ENCODE measurements at places on chromosomes 7 and 10.

DNA sequence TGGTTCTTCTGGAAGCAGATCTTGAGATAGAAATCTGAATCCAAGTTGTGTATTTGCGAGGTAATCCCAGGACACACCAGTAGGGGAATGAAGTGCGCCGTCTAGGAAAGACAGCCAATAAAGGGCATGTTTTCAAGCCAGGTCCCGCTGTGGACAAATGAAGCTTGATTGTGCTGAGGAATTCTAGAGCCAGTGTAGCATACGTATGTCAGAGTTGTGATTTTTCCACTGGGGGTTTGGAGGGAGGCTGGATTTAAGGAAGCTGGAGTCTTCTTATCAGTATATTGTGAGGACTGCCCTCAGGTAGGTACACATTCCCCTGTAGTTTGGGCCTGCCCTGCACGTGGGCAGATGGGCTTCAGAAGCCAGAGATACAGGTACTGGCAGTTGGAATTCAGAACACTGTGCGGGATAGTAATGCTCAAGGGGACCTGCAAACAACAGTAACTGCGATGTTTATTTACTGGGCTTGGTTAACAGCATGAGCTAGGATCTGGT, 50.9 kb downstream of the GALNT11 start:
- DNase-seq: no peak

DNA sequence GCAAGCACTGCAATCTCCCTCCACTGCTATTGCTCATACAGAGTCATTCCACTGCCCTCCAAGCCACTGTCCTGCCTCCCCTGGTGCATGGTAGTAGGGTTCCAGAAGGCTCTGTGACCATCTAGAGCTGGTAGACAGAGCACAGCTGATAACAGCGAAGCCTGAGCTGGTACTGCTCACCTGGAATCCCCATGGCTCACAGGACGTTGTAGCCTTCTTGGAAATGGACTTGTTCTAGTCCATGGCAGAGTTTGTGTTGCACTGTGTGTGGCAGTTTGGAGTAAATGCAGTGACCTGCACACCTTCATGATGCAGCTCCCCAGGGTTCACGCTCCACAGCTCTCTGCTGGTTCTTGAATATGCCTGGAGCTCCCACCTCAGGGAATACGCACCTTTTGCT, 67.0 kb downstream of the ITGA8 start:
- no peak for DNase-seq

DNA sequence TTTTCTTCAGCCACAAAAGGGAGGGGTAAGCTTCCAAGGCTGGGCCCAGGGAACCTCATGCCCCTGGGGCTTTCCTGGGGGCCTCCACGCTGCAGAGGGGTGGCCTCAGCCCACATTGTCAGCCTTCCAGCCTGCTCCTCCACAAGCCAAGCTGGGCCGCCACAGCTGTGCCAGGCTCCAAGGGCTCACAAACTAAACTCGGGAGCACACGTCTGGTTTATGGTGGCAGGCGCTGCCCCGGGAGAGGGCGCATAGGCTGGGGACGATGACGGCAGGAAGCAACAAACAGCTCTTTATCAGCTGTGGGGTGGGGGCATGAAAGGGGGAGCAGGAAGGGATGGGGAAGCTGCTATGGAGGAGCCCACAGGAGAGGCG, 6.3 kb upstream of the CDH23 start:
- peak; percentile 20 for DNase-seq

DNA sequence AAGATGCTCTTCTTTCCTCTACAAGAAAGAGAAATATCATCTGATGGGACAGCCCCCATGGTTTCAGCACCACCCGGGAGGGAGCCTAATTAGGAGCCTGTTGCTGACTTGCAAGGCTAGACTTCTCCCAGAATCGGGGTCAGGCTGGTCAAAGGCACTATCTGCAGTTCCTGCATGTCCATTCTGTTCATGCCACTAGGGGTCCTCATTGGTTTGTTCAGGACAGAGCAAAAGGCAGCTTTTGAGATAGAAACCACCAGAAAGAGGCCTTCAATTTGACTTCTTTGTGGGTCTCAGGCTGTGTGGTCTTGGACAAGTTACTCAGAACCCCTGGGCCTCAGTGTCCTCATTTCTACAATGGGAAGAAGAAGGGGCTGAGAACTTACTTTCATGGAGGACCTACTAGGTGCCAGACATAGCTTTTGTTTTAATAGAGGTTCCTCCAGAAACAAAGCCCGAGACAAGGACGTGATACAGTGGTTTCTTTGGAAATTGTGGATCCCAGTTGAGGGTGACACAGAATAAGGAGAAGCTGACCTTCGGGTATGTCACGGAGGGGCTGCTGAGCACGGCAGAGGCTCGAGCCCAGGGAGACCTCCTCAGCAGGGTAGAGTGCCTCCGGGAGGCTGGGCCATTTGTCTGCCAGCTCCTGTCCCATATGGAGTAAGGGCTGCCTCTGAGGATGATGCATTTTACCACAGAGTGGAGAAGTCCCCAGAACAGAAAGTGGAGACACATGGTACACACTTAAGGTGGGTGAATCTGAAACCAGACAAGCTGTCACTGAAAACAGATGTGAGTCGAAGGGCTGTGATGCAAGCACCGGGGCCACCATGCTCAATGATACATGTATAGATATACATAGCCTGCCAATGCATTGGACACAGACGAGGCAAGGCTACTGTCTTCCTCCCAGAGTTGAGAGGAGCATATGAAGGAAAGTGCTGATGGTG, 33.1 kb upstream of the NEUROD6 start:
- DNase-seq: no peak

DNA sequence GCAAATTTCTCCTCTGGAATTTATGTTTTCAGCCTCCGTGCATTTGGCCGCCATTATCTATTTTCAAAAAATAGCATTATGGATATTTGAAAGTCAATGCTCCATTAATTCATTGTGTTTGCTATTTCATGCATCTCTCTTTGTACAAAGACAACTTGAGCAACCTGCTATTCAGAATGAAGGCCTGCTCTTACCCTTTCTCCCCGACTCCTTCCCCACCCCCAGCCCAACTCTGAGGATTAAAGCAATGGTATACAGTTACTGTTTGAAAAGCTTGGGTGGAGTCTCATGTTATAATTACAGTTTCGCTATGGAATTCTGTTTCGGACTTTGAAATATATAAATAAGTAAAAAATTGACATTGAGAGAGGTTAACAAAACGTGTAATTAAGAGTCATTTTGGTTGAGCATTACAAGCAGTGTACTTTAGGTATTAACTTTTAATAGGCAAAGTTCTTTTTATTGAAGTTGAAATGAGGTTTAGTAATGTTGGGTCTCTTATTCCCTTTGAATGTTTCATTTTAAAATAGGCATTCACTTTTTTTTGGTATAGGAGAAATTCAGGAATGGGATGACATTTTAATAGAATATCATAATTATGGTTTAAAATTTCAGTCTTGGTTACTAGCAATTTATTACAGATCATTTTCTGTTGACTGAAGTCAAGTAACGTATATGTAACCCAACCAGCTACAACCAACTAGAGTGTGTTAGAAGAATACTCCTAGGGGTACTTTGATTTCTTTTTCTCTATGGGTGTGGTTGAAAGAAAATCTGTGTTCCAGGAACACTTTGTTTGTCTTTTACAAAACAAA, 93.1 kb downstream of the ARID5B start:
- DNase-seq: no peak

DNA sequence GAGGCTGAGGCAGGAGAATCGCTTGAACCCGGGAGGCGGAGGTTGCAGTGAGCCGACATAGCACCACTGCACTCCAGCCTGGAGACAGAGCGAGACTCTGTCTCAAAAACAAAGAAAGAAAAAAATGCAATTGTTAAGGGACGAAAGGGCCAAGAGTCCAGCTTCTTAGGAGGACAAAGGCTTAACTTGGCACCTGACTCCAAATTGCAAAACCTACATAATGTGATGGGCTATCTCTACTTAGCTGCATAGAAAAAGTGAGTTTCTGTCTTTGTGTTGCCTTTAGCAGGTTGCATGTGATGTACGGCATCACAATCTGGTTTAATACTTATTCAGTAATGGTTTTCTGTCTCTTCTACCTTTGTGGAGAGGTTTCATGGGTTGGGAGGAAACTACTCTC, 8.6 kb upstream of the MYO1G start:
- DNase-seq: no peak

DNA sequence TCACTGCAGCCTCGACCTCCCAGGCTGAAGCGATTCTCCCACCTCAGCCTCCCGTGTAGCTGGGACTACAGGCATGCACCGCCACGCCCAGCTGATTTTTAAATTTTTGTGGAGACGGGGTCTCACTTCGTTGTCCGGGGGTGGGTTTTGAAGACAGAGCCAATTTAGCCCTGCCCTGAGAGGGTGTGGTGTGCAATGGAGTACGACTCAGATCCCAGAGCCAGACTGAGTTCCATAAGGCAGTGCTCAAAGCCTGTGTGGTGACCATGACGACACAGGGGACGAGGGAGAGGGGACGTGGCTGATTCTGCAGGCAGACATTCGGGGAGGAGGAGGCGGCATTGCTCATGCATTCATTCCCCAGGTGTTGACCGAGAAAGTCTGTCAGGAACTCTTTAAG, 72.1 kb downstream of the ZMIZ1 start:
- no peak for DNase-seq

DNA sequence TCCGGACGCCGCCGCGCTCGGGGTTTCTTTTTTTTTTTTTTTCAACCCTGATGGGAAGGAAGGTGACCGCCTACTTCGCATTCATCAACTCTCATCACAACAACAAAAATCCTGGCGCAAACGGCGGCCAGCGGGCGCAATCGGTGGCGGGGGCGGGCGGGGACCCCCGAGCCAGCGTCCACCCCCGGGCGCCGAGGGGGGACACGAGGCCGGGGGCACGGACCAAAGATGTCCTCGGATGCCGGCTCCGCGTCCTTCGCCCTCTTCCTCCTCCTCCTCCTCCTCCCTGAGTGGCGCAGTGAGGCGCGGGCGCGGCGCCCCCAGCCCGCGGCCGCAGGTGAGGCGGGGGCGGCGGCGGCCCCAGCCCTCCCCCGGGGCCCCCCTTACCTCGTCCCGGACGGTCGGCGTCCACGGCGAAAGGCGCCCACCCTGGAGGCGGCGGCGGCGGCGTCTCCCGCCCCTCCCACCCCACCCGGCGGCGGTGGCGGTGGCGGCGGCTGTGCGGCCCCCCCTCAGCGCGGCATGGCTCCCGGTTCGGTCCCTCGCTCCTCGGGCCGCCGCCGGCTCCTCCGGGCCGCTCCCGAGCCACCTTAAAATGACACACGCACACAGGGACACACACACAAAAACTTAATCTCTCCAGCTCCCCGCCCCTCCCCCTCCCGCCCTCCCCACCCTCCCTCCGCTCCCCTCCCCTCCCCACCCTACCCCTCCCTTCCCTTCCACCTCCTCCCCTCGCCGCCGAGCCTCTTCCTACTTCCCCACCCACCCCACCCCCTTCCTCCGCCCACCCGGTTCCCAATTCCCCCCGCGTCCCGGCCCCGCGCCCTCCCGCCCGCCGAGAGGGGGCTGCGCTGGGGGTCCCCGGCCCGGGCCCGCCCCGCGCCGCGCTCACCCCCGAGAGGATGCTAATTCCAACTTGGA, at the start of gene CTBP2:
Gene CTBP2 (minus strand): TSS at position 632 of the 924 bp plus-strand sequence.
- no peak for DNase-seq

DNA sequence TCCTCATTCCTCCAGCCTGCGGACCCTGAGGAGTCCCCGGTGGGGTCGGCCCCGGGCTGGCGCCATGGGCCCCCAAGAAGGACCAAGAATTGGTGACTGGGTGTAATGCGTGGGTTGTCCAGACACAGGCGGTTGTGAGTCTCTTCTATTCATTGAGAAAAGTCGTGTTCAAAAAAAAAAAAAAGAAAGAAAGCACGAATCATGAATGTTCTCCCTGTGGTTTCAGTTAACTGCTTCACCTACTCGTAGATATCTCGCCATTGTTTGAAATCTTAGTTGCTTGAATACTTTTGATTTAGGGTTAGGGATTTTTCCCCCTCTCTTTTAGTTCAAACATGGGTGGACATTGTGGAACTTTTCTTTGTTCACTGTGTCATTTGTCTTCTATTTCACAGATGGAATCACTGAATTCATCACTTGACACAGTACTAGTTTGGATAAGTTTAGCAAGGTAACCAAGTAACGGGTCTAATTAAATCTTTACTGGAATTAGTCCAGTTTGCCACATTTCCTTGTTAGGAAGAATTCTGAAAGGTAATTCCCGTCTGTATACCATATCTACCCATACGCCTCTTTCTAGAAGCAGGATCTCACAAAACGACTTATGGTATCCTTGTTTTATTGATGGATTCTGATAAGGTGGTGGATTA, 775 bp downstream of the STARD3NL start:
- DNase-seq: no peak

DNA sequence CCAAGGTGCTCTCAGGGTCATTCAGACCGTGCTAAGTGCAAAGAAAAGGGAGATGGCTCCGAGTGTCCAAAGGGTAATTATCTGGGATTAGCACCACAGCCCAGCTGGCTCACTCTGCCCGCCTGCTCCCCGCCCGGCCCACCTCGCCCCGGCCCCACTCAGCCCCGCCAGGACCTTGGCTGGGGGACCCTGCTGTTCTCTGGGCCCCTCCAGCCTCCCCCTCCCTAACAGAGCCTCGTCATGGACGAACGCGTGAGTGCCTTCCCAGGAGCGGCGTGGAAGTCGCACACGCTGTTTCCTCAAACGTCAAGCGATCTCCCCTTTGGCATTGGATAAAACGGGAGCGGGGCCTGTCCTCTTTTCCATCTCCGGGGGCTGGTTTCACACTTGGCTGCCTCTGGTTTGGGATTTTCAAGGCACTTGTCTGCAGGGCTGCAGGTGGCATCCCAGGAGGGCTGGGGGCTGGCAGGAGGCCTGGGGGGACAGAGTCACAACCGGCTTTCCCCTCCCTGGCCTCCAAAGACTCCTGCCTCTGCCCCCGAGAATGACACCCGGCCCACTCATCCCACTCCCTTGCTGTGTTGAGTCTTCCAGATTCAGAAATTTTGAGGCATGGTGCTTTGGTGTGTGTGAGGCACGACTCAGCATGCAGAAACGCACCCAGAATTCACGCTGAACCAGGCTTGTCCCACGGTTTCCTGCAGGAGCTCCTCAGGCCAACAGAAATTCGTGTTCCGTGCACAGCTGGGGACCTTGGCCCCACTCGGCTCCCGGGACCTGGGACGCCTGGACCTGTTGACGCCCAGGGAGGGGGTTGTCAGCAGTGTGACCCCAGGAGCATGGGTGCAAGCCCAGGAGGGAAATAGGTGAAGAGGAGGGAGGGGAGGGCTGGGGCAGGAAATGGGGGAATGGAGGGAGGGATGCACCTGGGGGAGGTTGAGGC, 110.0 kb downstream of the PDGFA start:
- no peak for DNase-seq

GRCh38 chr7:152177681-152178404, 152.4 kb downstream of the GALNT11 start:
- DNase-seq: no peak

DNA sequence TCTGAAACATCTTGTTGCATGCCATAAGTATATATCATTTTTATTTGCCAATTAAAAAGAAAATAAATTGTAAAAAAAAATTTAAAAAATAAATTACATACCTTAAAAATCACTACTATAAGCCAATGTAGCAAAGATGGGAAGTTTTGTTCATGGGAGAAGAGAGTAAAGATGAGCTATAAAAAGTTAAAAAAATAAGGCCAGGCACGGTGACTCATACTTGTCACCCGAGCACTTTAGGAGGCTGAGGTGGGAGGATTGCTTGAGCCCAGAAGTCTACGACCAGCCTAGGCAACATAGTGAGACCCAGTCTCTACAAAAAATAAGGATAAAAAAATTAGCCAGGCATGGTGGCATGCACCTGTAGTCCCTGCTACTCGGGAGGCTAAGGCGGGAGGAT, 8.4 kb upstream of the STK32C start:
- no peak for DNase-seq

- no peak for DNase-seq
Observed at GRCh38 chr10:32922170-32922569, 35.9 kb downstream of the ITGB1 start.

- no peak for DNase-seq
Observed at GRCh38 chr10:12661671-12662070, 312.3 kb downstream of the CAMK1D start.

GRCh38 chr10:22427890-22428571, 82.7 kb downstream of the SPAG6 start:
- no peak for DNase-seq

Measured in occipital lobe (tissue), 3 donors.